ENCODE measurements at places on chromosomes 12 and 14.

DNA sequence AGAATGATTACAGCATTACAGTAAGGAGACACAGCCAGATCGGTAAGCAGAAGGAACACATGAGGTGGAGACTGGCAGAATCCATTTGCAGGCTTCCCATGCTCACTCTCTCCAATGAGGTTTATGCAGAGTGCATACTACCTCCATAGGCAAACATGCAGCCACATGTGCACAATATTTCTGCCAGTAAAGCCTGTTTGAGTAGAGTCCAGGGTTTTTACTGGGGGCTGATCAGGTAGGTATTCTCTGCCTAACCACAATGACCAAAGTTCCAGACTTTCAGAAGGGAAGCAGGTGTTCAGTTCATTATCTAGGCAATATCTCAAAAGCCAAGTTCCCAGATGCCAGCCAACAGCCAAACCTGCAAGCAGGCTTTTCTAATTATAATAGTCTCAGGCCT is 31.1 kb downstream of the INTS13 start:
- no peak for DNase-seq

DNA sequence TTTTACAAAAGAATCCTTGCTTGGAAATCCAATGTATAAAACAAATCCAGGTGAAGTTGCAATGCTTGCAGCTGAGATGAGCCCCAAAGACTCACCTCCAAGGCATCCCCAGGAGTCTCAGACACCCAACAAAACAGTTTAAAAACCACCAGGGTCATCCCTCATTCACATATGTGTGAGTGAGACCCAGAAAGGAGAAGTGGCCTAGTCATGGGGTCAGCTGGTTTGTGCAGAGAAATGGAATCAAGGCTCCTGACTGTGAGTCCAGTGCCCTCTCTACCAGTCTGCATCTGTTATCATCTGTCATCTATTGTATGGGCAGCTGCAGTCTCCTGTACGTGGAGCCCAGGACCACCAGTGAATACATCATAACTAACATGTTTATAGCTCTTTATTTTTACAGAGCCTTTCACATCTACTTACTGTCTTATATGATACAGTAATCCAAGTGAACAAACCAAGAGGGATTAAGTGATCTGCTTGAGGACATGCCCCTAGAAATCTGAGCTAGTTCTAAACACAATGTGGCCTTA is 27.1 kb downstream of the PLEKHG7 start:
- DNase-seq, result no peak

GRCh38 chr12:132886529-132887477 is 602 bp downstream of the CHFR start:
- DNase-seq, result peak; percentile 48

DNA sequence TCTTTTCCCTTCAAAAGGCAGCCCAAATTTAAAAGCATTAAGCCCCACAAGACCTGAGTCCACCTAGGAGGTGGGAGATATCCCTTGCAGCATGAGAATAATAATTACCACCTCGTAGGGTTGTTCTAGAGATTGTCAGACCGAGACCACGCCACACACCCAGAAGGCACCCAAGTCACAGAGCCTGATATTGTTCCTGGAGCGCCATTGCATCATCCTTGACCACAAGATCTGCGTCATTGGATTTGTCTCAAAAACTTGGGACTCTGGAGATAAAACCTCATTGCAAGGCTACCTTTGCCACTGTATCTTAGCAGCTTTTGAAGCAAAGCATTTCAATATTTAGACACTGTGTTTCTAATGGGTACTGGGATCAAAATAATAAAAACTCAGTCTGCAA is 29.4 kb upstream of the PPP2R5C start:
- no peak for DNase-seq

DNA sequence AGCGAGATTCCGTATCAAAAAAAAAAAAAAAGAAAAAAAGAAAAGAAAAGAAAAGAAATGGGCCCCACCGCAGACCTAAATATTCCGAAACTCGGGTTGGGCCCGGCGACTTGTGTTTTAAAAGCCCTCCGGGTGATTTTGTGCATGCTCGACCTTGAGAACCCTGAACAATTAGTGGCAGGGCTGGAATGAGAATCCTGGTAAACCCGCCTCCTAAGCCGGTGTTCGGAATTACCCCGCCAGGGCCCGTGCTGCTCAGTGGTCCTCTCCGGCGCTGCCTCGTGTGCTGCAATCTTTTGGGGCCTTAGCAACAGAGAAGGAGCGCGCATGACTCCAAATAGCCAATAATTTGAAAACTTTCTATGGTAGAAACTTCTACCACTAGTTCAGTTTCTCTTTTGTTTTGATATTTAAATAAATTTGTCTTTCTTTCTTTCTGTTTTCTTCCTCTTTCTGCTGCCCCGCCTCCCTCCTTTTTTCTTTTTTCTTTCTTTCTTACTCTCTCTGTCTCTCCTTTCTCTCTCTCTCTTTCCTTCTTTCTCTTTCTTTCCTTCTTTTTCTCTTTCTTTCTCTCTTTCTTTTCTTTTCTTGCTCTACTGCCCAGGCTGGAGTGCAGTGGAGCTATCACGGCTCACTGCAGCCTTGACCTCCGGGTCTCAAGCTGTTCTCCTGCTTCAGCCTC is 1.5 kb upstream of the GALNT6 start:
- DNase-seq, result no peak

- DNase-seq, result no peak
These were observed 73.2 kb upstream of the SSTR1 start for GRCh38 chr14:38134416-38135030.

DNA sequence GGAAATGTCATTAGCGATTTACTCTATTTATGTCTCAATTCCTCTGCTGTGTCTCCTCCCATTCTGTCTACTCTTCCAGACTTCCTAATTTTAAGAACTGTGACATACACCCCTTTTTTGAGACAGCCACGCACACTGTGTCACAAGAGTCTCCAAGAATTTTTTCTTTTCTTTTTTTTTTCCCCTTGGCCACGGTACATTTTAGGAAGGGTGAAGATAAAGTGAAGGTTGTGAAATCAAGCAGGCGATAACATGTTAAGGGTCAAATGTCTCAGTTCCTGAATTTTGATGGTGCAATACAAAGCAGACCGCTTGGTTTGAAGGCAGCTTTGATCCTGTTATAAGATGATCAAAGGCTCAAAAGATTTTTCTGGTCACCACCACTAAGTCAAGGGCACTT is 4.3 kb downstream of the OLR1 start:
- DNase-seq, result no peak

- no peak for DNase-seq
These were observed 16.5 kb downstream of the RBM19 start for GRCh38 chr12:113949321-113950305.

DNA sequence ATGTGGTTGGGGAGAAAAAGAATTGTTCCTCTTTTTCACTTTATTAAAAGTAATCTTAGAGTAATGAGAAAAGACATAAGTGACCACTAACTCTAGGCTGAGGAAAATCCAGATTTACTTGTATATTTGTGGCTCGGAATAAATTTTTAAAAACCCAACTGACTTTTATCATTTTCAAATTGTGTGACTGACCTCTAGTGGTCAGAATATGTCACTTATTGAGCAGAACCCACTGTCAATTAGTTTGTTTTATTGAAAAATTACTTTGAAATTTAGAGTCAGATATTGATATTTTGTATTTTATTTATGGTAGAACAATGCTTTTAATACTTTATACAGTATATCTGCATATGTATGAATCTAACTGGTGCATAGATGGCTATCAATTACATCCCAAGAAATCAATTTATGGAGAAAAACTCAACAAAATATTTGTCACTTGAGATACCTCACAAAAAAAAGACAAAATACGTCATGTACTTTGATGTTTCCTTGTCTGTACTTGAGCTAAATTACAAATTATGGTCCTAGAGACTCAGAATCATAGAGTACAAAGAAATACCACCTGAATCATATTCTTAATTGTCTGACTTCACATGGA is 229.4 kb downstream of the CNTN1 start:
- DNase-seq, result no peak

GRCh38 chr12:95623554-95624170 is 72.4 kb upstream of the USP44 start:
- DNase-seq, result peak; percentile 79

All from Right ventricle myocardium superior (tissue), 1 donor.